Activated CD4-positive, alpha-beta memory T cell treated with anti-CD3 and anti-CD28 coated beads, Interleukin-2, amount 10 ng/mL, durations not matched to agents 7 days and 5 days (primary cell): ENCODE measurements at places on chromosomes 1 and 21. TPM values are rescaled to one million over a fixed set of nuclear protein-coding genes. Genes with fewer than 3 reads are reported as not detected.

The ANGPTL3 gene
- total RNA-seq, result not detected

The IL23R gene
- 4.2 TPM for total RNA-seq

The MYCL gene
- 0.18 TPM for total RNA-seq

DNA sequence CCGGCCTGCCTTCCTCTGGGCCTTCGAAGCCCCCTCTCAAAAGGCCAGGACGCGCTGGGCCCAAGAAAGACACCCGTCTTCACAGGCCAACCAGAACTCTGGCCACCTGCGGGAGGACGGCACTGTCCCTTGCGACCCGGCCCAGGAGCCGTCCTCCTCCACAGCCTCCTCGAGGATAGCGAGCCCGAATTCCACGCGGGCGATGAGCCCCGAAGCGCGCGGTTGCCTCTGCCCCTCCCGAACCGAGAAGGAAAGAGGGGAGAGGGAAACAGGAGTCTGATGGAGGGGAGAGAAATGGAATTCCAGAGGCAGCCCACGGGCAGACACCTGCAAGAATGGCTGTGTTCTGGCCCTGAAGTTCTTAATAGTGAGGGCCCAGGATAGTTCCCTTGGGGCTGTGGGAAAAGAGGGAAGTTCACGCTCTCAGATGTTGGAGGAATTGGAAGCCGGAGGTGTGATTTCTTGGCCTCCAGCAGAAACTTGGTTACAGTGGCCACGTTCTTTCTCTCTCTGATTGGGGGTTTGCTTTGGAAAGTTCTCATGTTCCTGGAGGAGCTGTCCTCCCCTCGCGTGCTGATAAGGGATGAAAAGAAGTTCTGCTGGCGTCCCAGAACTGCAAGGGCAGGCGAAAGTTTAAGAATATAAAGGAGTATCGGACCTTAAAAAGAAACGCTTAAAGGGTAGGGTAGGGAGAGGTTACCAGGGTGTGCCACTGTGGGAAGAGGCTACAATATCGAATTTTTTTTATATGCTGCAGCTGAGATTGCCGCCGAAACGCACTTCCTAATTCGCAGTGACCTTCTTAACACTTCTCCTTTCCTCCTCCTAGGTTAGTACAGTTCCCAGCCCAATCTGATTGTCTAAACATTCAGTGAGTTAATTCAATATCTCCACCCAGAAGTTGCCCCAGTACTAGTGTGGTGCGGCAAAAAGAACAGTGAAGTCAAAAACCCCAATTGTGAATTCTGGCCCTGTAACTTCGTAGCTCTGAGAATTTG is 5.8 kb upstream of the SLC44A5 start:
- H3K4me3 ChIP-seq, result no peak overlapping the region
- no peak overlapping the region for H3K27ac ChIP-seq
- no peak for DNase-seq
- H3K27me3 ChIP-seq, result peaks cover 60% of the 10 kb centered on the region
- H3K4me1 ChIP-seq, result peaks cover 12% of the 10 kb centered on the region

GRCh38 chr1:58561633-58562032 is 15.1 kb upstream of the OMA1 start:
- H3K27me3 ChIP-seq, result peaks cover 46% of the 10 kb centered on the region
- no peak overlapping the region for H3K27ac ChIP-seq
- no peaks in the 10 kb centered on the region for H3K36me3 ChIP-seq
- H3K4me3 ChIP-seq, result no peak overlapping the region

- peak overlapping the region; percentile 18 for H3K4me3 ChIP-seq
- peaks cover 15% of the 10 kb centered on the region for H3K27me3 ChIP-seq
- no peaks in the 10 kb centered on the region for H3K36me3 ChIP-seq
- H3K4me1 ChIP-seq, result no peaks in the 10 kb centered on the region
These were observed 132.5 kb downstream of the CRB1 start for GRCh38 chr1:197400522-197400902.

- H3K36me3 ChIP-seq, result peaks cover 3% of the 10 kb centered on the region
- peaks cover 22% of the 10 kb centered on the region for H3K27me3 ChIP-seq
- H3K4me1 ChIP-seq, result peaks cover 37% of the 10 kb centered on the region
These were observed 2.4 kb downstream of the PFKFB2 start for GRCh38 chr1:207055386-207056001.

GRCh38 chr1:113136476-113136875 is 63.5 kb downstream of the LRIG2 start:
- no peak for DNase-seq
- H3K4me1 ChIP-seq, result peaks cover 23% of the 10 kb centered on the region
- no peak overlapping the region for H3K27ac ChIP-seq
- H3K27me3 ChIP-seq, result no peaks in the 10 kb centered on the region
- peaks cover 5% of the 10 kb centered on the region for H3K36me3 ChIP-seq

DNA sequence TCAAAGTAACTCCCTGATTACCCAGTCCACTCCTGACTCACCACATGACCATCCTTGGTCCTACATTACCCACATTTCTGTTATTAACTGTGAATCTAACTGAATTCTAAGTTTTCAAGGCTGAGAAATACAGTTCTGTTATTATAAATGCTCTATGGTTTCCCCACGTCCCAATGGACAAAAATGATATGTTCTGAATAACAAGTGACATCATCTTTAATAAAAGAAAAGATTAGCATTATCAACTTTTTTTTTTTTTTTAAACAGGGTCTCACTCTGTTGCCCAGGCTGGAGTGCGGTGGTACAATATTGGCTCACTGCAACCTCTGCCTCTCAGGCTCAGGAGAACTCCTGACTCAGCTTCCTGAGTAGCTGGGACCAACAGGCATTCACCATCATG is 59.6 kb downstream of the ZSWIM5 start:
- no peaks in the 10 kb centered on the region for H3K36me3 ChIP-seq
- no peak overlapping the region for H3K4me3 ChIP-seq
- no peaks in the 10 kb centered on the region for H3K27me3 ChIP-seq
- no peak for DNase-seq
- H3K4me1 ChIP-seq, result no peaks in the 10 kb centered on the region
- no peak overlapping the region for H3K27ac ChIP-seq

GRCh38 chr1:1554926-1555915 is 14.8 kb upstream of the TMEM240 start:
- no peak for DNase-seq
- no peaks in the 10 kb centered on the region for H3K27me3 ChIP-seq
- no peak overlapping the region for H3K27ac ChIP-seq
- no peaks in the 10 kb centered on the region for H3K4me1 ChIP-seq

- no peaks in the 10 kb centered on the region for H3K4me1 ChIP-seq
- H3K4me3 ChIP-seq, result no peak overlapping the region
- H3K27ac ChIP-seq, result no peak overlapping the region
- H3K36me3 ChIP-seq, result no peaks in the 10 kb centered on the region
- DNase-seq, result no peak
These were observed 36.2 kb downstream of the CAMK2N1 start for GRCh38 chr1:20449735-20450311.

DNA sequence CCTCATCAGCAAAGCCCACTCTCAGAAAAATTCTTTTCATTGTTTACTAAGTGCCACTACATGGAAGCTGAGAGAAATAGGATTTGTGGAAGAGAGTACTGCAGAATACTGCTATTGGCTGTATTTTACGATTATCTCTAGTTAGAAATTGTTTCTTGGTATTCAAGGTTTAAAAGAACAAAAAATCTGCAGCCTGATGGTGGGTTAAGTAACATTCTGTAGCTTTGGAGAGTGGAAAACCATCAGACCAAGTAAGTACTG is 27.3 kb downstream of the PTTG1IP start:
- H3K27me3 ChIP-seq, result peaks cover 5% of the 10 kb centered on the region
- peaks cover 19% of the 10 kb centered on the region for H3K36me3 ChIP-seq
- H3K27ac ChIP-seq, result no peak overlapping the region
- H3K4me1 ChIP-seq, result peaks cover 19% of the 10 kb centered on the region
- no peak for DNase-seq

GRCh38 chr1:194233069-194233468 is 1046.7 kb upstream of the B3GALT2 start:
- H3K27me3 ChIP-seq, result no peaks in the 10 kb centered on the region
- H3K27ac ChIP-seq, result no peak overlapping the region
